Mammary microvascular endothelial cell (primary cell): ENCODE measurements at places on chromosomes 7 and 10. TPM values are rescaled to one million over a fixed set of nuclear protein-coding genes. Genes with fewer than 3 reads are reported as not detected.

MAGI2 gene
- total RNA-seq: 0.84 and 1.5 TPM in 2 replicates

OR6V1 gene
- total RNA-seq: not detected in 2 replicates

AGR3 gene
- not detected in 2 replicates for total RNA-seq

NKX2-3 gene
- not detected in 2 replicates for total RNA-seq

PKD2L1 gene
- total RNA-seq: not detected in 2 replicates

CLRN3 gene
- not detected in 2 replicates for total RNA-seq

PGAM2 gene
- total RNA-seq: not detected in 2 replicates

SLC26A5 gene
- not detected in 2 replicates for total RNA-seq
